ENCODE measurements at places on chromosomes 6 and 20.

DNA sequence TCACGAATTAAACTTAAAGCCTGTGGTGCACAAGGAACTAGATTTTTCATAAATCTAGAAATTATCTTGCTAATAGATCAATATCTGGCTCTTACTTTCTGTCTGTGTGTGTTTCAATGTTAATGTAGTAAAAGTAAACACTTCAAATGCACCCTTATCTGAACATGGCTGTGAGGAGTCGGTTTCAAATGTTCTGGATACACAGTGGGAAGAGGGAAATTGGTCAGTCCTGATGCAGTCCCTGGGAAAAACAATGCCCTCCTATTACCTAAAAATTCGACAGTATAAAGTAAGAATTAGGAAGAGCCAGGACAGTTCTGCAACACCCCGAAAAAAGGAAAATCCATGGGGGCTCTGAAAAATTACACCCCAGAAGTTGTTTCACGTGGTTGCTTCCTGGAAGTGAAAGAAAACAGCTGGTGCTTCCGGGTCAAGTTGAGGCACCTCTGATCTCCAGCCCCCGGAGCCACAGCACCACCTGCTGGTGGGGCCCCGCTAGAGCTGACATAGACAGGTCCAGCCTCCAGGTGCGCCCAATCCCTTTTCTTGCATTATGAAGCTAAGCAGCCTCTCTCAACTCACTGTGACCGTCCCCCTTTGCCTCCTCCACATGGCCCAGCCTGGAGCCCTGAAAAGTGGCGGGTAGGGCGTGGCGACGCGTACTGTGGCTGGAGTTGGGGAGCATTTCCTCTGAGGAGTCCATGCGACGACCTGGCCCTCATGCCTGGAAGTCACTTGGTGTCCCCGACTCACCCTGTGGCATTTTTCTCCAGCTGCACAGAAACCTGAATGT is 8.3 kb downstream of the SEMG2 start:
- DNase-seq = peak; percentile 19

DNA sequence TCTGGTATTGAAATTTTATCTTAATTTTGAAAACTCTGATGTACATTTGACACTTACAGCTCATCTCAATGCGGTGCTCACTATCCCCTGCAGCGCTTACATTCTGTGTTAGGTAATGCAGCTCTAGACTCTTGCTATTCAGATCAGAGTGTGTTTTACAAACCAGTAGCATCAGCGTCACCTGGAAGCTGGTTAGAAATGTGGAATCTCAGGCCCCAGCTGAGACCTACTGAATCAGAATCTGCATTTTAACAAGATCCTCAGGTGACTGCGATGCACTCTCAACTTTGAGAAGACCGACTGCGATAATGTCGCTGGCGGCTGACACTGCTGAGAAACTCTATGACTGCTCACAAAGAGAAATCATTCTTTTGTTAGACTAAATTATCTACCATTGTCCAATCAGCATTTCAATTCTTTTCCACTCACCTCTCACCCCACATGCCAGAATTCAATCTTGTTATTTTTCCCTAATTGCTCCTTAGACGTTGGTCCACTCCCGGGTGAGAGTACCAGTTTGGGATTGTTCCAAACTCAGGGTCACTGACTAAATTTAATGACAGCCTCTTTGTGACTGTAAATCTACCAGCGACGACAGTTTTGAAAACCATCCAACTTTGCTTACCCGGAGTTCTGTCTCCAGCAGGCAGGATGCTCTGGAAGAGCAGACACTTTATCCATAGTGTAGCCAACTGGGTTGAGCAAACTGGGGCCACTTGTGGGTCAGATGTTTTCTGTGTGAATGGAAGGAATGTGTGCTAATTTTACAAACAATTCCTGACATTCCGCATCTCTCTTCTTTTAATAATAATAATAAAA is 140.1 kb upstream of the BTBD3 start:
- no peak for DNase-seq

GRCh38 chr6:113184291-113184690 is 672.9 kb upstream of the MARCKS start:
- DNase-seq = no peak

- DNase-seq = no peak
These were observed 140.6 kb upstream of the SCGN start for GRCh38 chr6:25511376-25511775.

GRCh38 chr20:34528921-34529297 is 12.7 kb downstream of the DYNLRB1 start:
- DNase-seq = no peak

GRCh38 chr20:61748376-61748775 is 317.3 kb downstream of the TAF4 start:
- DNase-seq = no peak

DNA sequence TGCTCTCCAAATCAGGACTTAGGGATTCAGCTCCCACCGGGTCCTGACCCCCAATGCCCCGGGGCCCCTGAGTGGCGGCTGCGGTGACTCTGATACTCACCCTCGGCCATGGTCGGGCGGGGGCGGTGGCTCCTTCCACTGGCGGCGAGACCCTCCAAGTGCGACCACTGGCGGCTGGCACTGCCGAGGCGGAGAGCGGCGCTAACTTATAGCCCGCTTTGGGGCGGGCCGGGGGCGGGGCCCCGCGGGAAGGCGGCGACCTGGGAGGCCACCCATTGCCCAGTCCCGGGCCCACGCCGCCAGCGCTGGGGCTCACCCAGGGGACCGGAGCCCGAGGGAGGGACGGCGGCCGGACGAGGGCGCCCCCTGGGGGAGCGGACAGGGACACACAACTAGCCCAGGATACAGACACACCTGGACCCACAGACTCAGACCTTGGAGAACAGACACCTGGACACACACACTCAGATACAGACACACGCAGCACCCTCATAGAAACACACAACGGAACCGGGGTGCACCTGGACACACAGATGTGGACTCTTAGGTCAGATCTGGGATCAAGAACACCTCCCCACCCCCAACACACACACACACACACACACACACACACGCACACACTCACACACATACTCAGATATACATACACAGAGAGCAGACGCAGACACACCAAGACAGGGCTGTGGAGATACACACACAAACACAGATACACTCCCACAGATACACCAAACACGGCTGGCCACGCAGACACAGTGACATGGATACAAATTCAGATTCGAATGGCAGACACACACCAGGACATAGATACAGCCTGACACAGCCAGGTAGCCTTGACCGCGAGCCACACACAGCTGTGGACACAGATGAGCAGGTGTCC is at the start of gene TGM2:
TSS of gene TGM2 (minus strand) at position 182 of the 877 bp plus-strand sequence. CDS start at position 110, 72 bp downstream.
- peak; percentile 64 for DNase-seq

DNA sequence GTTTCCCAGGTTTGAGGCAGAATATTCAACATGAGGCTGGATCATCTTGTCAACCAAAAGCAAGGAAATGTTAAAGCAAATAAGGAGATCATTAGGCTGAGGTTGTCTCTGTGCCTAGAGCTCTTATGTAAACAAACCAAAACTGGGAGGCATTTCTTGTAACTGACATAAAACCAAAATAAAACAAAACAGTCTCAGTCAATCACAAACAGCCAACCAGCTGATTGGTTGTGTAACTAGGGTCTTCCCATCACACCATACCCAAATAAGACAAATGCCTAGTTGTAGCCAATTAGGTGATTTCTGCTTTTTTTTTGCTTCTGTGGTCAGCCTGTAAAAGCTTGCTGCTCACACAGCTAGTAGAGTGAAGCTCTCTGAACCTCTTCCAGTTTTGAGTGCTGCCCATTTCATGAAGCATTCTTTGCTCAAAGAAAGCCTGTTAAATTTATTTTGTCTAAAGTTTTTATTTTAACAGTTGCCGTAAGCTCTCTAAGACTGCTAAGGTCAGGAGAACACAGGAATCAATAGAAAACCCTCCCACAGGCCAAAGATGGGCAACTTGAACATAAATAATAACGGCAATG is 8.9 kb upstream of the FITM2 start:
- DNase-seq = no peak

- no peak for DNase-seq
These were observed 177.5 kb downstream of the TMEM242 start for GRCh38 chr6:157145656-157146285.

DNA sequence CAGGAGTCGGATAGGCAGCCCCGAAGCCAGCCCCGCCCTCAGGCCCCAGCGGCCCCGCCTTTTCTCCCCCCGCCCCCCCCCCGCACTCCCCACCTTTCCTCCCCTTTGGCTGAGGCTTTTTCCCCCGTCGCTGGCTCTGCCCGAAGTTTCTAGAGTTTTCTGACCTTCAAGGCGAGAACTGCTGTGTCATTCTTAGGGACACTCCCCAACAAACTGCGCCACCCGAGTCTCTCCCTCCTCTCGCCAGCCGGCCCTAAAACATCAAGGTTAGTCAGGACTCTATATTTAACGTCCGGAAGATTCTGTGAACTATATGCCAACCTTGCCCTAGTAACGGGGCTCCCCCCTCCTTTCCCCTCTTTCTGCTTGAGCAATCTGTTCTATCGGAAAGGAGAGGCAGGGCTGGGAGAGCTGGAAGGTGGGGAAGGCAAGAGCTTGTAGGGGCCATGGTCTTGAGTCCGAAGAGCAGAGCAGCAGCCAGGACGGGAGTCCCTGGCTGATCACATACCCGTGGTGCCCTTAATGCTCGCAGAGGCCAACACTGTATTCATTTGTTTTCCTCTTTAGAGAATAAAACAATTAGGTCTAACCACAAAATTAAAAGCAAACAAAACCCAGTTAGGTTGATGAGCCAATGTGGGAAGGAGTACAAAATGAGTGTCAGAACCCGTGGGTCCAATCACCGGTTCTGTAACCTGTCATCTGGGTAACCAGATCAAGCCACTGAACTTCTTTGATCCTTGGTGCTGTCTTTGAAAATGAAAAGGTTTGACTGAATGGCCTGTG is 5.3 kb upstream of the HSPA1B start:
- DNase-seq = peak; percentile 76

DNA sequence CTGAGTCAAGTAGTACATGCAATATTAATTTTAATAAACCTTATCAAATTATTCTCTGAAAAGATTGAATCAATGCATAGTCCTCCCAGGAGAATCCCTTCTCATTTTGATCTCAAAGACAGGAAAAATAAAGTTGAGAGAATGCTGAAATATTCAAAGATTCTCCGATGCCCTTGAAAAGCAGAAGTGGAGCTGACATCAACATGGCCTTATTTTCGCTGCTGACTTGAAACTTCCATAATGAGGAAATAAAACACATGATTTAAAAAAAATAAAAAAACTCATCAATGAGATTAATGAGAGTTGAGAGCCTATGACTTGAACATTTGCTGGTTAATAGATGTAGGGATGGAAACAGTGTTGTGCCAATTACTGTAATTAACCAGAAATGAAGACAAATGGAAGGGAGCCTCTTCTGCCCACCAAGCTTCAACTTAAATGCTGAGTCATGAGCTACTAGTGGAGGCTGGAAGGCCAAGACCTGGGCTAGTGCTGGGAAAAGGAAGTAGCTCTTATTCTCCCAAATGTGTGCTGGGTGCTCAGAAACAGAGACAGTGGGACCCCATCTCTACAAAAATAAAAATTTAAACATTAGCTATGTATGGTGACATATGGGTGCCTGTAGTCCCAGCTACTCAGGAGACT is 139.9 kb downstream of the BFSP1 start:
- DNase-seq = no peak

DNA sequence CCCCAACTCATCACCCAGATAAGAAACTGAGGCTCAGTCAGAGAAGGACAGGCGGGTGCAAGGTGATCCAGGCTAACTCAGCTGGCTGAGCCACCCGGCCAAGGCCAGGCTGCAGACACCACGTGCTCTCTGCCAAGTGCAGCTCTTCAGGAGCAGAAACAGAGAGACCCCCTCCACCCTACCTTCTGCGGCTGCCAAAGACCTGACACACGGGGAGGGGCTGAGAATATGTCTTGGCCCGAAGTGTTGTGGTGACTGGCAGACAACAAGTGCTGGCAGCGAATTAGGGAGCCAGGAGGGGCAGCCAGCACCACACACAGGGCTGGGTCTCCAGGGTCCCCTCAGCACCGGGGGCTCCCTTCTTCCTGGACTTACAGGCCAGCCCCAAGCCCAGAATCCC is 22.5 kb downstream of the PREX1 start:
- DNase-seq = no peak

DNA sequence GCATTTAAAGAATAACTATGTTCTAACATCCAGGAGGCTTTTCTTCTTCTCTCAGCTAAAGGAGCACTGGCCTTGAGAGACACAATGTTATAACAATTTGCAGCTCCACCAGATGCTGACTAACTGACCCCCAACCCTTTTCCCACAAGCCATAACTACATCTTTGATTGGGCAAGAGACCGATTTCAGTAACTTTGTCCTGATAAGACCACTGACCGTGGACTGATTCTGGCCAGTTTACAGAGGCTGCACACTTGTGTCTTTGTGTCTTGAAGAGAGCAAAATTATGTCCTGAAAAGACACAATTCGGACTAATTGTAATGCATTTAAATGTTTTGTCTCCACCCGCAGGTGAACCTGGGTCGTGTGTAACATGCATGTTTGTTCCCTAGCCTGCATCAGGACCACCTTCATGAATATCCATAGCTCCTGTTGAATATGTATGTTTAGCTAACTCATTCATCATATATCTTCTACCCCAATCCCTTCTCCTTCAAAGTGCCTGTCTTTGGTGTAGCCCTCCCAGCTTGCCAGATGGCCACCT is 22.3 kb downstream of the ABRACL start:
- DNase-seq = peak; percentile 14

- DNase-seq = no peak
These were observed 131.4 kb upstream of the TRAF3IP2 start for GRCh38 chr6:111737065-111737521.

- DNase-seq = no peak
These were observed 1720.3 kb downstream of the HACE1 start for GRCh38 chr6:103139377-103139776.

DNA sequence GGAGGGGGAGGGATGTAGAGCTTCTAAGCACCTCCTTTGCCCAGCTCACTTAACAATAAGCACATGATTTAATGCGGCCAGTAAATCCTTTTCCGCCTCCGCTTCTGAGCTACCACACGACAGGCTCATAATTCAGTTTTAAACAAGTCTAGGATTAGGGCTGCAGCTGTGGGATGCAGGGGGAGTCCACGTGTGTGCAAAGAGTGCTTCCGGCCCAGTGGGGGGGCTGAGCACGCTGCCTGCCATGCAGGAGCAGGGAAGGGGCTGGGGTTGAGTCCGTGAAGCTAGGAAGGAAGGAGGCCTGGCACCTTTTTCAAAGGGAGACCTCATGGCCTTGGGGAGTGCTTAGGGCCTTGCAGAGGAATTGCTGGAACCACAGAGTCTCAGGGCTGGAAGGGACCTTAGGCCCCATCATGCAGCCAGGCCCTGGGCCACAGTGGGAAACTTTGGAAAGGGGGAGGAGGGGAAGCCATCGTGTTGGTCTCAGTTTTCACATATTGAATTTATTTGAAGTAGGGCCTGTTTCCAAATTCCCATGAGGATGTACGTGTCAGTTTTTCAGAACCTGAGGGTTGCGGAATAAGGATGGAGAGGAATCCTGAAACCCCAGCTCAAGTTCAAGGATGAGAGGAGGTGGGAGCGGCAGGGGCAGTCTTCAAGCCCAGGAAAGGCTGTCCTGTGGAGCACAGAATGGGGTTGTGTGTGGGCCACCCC is 96.1 kb downstream of the VEGFA start:
- DNase-seq = no peak

GRCh38 chr20:58649288-58650180 is 1.5 kb upstream of the STX16 start:
- no peak for DNase-seq
